ENCODE measurements at places on chromosomes 7 and 10.
A peak's percentile ranks its signal among the peaks of the same experiment; 100 is the strongest.

GRCh38 chr10:102834143-102834542 is 3.1 kb downstream of the CYP17A1 start:
- DNase-seq = no peak

GRCh38 chr7:137480824-137481365 is 137.4 kb upstream of the PTN start:
- no peak for DNase-seq

DNA sequence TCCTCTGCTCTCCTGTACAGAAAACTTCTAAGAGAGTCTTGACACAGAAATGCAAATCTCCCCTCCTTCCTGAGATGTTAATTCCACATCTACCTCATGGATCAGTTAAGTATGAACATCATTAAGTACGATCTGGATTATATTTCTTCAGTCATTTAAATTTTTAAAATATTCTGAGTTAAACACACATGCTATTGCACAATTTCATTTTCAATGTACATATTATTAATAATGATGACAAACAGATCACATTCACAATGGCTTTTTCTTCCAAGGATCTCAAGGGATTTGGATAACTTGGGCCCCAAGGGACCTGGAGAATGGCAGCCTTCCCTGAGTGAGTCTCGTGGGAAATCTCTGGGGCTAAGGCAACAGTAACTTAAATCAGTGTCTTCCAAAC is 16.2 kb downstream of the BEND7 start:
- DNase-seq = no peak

DNA sequence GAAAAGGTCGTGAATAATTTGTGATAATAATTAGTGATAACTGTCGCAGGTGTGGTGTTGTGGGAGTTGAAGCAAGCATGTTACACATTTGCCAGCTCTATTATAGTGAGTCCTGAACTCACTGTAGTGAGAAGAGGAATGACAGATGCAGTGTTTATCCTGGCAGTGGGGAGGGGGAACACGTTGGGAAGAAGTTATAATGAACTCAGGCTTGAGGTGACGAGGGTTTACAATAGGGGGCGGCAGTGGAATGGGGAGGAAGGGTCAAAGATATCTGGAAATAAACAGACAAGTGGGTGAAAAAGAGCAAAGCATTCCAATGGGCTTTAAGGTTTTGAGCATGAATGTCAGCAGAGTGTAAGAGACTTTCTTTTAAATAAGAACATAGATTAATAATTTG is 49.6 kb downstream of the ITPRID1 start:
- DNase-seq = no peak

DNA sequence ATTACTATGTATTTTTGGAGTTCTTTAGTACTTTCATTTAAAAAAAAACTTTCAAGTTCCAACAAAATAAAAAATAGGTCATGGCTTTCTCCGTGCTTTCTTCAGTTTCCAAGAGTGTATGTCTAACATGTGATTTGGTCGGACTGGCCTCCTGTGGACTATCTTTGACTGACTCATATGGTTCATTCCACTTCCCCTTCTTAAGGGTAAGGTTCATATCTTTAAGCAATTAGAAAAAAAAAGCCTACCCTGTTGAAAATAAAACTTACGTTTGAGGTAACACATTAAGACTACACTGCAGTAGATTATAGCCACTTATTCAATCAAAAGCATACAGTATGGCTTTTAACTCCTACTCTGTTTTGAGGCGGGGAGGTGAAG is 112.8 kb upstream of the AHR start:
- DNase-seq = no peak

DNA sequence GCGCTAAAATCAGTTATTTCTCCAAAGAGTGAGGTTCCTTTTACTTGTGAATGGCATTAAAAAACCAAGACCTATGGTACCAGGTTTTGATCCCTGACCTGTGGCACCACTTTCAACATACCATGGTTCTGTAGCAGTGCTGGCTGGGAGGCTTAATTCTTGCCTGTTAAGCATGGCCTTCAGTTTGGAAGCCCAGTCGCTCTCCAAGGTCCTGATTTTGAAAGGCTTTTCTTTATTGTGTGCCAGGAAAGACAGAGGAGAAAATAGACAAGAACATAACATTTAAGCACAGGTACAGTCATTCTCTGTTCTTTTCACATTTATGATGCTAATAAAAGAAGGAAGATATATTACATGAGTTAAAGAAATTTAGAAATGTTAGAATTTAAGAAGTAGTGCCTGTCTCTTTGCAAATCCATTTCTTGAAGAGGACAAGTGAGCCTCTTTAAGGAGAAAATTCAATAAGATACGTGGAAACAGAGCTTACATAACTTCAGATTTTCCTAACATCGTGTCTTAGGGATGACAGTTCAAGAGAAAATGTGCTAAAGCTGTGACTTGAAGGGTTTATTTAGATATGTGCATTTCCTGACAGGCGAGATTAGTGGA is 357.6 kb downstream of the DPP6 start:
- DNase-seq = no peak

- no peak for DNase-seq
Measured at GRCh38 chr10:82394987-82395386, 520.0 kb downstream of the NRG3 start.

DNA sequence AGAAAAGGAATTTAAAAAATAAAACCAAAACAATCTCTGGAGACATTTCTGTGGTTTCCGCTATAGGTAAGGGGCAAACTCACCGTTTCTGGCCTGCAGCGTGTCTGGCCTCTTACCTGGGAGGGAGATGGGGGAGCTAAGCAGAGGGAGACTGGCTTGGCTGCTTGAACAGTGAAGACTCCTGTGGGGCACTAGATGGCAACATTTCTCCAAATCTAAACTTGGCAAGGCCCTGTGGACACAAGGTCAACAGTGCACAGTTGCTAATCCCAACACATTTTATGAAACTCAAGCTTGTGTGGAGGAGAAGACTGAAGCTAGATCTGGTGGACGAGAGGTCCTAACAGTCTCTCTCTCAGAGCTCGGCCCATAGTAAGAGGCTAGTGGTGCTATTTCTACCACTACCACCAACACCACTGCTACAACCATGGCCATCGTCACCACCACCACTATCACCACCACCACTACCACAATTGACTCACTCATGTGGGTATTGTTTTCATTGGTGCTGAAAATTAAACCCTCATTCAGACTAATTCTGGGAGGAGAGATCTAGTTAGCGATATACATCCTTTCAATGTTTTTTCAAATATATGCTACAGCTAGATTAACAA is 28.4 kb upstream of the CDHR3 start:
- no peak for DNase-seq

- DNase-seq = no peak
Measured at GRCh38 chr10:121800831-121801230, 127.0 kb downstream of the ATE1 start.

DNA sequence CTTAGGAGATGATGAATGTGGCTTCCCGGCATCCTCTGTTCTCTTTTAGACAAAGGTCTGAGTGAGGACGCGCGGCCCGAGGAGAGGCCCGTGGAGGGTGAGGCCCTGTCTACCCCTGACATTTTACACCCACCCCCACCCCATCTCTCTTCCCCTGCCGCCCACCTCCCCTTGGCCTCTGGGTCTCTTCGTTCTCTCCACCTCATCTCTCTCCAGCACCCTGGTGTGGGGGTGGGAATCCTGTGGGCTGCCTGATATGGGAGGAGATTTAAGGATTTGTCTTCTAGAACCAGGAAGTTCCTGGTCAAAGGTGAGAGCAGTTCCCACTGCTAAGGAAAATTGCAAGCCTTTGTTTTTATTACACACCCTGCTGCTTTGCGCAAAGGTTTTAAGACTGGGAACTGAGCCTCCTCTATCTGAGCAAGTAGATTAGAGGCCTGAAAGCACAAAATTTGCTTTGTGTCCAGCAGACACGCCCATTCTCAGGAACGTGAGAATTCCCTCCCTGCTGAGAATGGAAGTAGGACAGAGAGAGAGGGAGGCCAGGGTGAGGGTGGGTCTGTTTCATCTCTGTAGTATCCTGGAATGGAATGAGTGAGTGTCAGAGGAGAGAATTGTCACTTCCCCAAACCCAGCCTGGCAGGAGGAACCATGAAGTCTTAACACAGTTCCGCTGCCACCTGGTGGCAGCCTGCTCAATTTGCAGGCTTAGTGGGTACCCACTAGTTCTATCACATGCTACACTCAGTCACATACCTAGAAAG is 91.2 kb downstream of the GTF2IRD1 start:
- no peak for DNase-seq

GRCh38 chr10:103692436-103692951 is 162.9 kb downstream of the SH3PXD2A start:
- no peak for DNase-seq

DNA sequence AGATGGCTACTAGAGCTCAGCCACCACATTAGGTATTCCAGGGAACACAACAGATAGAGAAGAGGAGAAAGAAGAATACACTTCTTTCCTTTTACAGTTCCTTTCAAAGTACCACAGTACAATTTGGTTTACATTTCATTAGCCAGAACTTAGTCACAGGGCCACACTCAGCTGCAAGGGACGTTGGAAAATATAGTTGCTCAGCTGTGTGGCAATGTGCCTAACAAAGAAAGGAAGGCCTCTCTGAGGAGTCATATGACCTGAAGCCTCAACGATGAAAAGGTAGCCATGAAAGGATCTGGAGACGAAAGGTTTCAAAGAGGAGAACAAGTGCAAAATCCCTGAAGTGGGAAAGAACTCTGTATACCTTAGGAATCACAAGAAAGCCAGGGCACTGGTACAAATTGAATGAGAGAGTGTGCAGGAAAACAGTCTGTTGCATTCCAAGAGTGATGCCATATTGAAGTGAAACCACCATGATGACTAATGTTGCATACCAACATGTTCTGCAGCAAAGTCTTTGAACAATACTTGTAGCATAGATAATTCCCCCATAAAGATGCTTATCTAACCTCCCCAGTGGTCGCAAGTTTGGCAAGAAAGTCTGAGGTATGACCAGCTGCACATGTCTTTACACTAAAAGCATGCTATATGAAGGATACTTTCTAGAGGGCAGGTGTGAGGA is 278.9 kb downstream of the HPSE2 start:
- DNase-seq = no peak

- no peak for DNase-seq
Measured at GRCh38 chr7:111011520-111011919, 79.4 kb upstream of the LRRN3 start.

- DNase-seq = no peak
Measured at GRCh38 chr7:100489121-100489520, 5.4 kb downstream of the NYAP1 start.

GRCh38 chr7:127667017-127667670 is 15.2 kb downstream of the SND1 start:
- DNase-seq = no peak

DNA sequence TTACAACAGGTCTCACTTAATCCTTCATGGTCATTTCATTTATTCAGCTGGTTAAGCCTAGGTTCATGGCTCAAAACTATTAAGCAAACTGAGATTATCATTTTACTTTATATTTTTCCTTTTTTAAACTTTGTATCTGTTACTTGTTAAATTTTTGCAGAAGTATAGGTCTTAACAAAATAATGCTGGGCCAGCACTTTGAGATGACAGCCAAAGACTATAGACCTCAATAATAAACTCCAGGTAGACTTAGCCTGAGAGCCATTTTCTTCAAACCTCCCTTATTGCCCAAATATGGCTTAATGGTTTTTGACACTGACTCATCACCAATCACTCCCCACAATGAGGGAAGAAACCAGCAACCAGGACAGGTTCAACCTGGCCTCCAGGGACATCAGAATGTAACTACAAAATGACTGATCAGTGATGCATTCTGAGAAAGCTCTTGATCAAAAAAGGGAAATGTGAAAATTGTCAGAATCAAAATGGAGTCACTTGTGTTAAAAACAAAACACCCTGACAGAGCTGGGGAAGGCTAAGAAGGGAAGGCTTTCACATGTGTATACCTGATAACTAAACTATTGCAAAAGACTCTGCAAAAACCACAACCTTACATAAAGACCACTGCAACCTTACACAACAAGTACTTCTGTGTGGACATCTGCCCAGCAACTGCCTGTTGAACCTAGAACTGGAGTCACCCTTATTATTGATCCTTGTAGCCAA is 2.1 kb upstream of the CCDC126 start:
- DNase-seq = no peak

DNA sequence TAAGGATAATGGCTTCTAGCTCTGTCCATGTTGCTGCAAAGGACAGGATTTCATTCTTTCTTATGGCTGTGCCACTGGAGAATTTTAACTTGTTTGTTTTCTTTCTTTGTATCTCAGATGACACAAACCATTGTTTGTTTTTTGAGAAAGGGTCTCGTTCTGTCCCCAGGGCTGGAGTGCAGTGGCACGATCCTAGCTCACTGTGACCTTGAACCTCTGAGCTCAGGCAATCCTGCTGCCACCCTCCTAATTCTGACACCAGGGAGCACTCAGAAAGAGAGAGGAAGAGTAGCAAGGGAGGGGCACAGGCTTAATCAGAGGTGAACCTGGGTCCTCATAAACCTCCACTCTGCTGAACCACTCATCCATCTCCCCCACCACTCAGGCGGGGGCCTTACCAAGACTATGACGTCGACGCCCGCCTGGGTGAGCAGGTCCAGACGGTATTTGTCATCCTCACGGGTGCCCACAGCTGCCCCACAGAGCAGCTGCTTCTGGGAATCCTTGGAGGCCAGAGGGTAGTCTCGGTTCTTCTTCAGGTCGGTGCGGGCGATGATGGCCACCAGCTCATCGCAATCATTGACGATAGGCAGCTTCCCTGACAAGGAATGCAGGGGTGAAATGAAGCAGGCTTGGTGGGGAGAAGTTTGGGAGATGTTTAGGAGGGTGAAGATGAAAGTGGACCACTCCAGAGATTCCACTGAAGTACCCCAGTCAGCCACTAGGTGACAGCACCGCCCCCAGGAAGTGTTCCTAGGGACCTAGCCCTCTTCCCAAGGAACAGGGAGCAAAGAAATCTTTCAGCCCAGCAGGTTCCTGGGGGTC is 11.6 kb downstream of the IMPDH1 start:
- DNase-seq = peak; percentile 32

DNA sequence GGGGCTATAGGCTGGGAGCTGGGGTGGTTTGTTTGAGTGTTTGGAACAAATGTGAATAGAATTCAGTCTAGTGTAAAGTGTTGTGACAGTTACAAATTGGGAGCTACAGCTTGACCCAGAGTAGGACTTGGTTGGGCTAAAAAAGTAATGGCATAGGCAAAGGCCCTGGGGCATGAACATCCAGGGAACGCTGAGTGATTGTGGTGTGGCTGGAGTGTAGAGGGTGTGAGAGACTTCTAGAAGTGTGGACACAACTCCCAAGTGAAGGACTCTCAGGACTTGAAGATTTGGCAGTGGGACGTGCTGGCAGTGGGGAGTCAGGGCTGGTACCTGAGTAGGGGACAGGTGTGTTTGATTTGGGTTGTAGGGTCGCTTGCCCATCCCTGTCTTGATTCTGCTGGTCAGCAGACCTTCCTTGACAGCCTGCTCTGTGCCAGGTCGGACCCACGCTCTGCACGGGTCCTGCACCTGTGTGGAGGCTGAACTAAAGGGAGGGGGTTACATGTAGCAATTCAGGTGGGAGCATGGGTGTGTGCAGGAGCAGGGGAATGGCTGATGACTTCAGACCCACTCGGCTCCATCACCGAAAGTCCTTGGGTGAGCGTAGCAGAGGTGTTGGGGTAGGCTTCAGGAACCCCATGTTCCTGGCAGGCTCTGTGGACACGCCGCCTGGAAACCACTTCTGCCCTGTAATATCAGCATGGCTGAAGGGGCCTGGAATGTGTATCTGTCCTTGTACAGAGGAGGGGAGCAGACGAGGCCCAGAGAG is 43.3 kb downstream of the ZMIZ1 start:
- DNase-seq = no peak

GRCh38 chr7:106863274-106863997 is 1.6 kb upstream of the PIK3CG start:
- no peak for DNase-seq

GRCh38 chr10:88944813-88945212 is 7.8 kb downstream of the ACTA2 start:
- DNase-seq = no peak

Measured in effector CD4-positive, alpha-beta T cell (primary cell).